ENCODE measurements at places on chromosomes 7 and 10.

GRCh38 chr10:43214071-43214955, 52.6 kb downstream of the RASGEF1A start:
- no peak for DNase-seq

GRCh38 chr7:46772776-46773175, 809.1 kb downstream of the TNS3 start:
- no peak for DNase-seq

DNA sequence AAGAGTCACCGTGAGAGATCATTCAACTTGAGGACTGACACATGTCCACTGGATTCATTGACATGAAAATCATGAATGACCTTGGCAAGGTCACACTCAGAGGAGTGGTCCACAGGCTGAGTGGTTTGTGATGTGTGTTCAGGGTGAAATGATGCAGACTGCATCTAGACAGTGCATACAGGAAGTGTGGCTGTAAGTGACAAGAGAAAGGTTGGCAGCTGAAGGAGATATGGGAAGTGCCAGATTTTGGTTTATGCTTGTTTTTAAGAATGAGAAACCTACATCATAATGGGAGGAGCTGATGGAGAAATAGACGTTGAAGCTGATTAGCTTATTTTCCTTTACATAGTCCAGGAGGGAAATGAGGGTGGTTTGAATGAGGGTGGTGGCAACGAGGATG, 64.8 kb upstream of the VIPR2 start:
- DNase-seq = no peak

GRCh38 chr10:94571081-94571480, 25.5 kb downstream of the HELLS start:
- no peak for DNase-seq

DNA sequence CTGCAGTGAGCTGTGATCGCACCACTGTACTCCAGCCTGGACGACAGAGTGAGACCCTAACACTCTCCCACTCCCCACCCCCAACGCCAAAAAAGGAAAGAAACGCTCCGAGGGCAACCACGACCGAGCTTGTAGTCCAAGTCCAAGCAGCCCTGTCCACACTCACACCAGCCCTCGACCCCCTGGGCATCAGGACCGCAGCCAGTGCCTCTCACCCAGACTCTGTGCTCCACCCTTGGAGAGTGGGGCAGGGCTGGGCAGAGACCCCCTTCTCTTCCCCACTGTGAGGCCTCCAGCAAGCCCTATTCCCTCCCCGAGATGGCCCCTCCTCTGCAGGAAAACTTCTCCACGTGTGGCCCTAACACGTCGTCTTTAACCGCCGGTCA, 82.6 kb downstream of the FOXL3 start:
- no peak for DNase-seq
